ENCODE measurements at places on chromosomes 7 and 10.

- DNase-seq = no peak
These were observed 58.0 kb upstream of the ELN start for GRCh38 chr7:73969991-73970390.

GRCh38 chr10:94358480-94358879 is 4.3 kb downstream of the NOC3L start:
- no peak for DNase-seq

DNA sequence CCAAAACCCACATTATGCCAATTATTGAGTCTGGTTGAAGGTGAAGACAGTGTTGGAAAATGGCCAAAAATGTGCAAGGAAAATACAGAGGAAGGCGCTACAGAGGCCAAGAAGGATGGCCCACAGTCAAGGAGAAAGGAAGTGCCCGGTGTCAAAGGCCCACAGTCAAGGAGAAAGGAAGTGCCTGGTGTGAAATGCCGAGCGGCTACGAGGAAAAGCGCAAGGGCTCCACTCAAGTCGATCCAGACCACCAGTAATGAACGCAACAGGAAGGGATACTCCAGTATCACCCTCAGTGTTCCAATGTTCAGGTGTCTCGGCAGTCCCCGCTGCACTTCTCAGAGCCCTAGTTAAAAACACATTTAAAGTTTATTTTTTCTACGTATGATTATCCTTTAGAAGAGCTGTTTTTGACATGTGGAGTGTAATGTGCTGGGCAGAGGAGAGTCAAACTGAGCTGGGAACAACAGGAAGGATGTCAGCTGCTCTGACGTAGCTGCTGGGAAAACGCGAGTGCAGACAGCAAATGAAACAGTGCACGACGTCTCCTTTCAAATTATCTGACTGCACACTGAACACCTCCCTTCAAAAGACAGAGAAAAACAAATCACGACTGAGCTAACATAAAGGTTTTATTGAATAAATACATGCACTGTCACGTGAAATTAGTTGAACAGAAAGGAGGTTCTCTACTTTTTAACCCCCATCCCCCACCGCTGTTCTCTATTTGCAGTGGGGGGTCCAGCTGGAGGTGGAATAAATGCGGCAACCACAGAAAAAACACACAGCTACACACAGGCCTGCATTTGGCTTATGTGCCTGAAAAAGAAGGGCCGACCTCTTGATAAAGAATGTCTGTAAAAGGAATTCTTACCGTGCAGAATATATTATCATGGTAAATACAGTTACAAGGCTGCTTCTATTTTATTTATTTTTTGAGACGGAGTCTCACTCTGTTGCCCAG is 26.1 kb upstream of the NCAPG2 start:
- no peak for DNase-seq

GRCh38 chr10:125709553-125710474 is 9.7 kb upstream of the EDRF1 start:
- DNase-seq = no peak

- DNase-seq = no peak
These were observed 57.4 kb downstream of the ADRB1 start for GRCh38 chr10:114100848-114101741.

- no peak for DNase-seq
These were observed 150.0 kb downstream of the PRKAG2 start for GRCh38 chr7:151726652-151727578.

- no peak for DNase-seq
These were observed 34.8 kb downstream of the HIF1AN start for GRCh38 chr10:100570506-100570905.

- DNase-seq = no peak
These were observed 101.4 kb downstream of the SEMA3E start for GRCh38 chr7:83547526-83547925.

DNA sequence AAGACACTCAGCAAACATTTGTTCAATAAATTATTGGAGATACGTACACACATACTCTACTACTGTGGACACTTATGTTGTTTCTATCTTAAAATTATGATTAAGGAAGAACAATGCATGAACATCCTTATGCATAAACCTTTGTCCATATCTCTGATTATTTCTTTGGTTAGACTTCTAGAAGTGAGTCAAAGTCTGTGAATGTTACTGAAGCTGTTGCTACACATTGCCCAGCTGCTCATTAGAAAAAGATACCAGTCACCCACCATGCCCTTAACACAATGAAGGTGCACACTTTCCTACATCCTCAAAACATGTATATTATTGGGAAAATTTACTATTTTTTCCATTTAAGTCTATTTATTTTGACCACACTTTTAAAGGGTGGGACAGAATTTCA is 1.4 kb upstream of the CLRN3 start:
- no peak for DNase-seq

DNA sequence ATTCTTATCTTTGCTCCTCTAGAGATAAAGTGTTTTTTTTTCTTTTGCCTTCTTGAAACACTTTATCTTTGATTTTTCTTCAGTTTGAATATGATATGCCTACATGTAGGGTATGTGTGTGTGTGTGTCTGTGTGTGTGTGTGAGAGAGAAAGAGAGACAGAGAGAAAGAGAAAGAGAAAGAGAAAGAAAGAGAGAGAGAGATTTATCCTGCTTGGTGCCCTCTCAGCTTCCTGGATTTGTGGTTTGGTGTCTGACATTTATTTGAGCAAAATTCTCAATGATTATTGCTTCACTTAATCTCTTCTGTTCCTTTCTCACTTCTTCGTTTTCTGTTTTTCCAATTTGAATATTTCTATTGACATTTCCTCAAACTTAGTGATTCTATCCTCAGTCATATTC is 60.3 kb downstream of the RAB18 start:
- no peak for DNase-seq

DNA sequence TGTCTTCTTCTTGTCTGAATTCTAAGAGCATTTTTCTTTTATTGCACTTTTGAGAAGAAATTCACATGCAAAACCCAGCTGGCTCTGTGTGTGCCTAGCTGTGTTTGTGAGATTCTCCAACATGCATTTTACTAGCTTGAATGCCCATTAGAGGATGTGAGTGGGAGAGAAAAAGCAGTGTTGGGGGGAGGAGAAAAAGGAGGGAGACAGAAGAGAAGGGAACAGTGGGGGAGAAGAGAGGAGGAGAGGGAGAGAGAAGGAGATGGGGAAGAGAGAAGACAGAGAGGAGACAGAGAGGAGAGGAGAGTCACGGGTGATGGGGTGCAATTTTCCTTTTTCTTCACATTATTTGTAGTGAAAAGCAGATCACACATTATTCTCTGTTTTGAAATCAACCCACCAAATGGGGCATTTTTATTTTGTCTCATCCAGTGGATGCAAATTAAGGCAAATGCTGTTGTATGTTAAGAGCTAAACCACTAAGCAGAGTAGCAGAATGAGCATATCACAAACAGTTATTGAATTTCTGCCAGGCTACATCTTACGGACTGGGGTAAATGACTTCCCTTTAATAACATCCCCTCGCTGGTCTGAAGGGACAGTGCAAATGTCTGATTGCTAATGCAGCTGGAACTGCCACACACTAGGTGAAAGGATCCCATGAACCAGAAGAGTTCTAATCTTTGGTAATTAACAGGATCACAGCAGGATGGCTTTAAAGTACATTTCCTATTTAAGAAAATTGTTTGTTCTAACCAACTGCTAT is 849 bp downstream of the LRRN3 start:
- DNase-seq = no peak

GRCh38 chr7:127245607-127246006 is 7.1 kb downstream of the GRM8 start:
- no peak for DNase-seq

GRCh38 chr7:49324040-49324439 is 399.7 kb downstream of the CDC14C start:
- DNase-seq = no peak

DNA sequence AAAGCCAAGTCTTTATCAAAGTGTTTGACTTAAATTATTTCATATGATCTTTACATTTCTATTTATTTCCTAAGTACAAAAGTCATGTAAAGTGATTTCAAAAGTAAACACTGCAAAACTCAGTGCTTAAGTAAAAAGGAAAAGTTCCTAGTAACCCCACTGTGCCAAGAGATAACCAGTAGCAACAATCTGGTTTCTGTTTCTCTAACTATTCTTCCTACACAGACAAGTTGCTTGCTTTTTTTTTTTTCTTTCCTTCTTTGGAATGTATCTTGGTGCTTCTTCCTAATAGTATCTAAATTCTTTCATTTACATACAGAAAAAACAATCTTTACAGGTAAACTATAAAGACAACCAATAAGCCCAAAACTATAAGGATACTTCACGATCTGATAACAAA is 3.1 kb downstream of the JCAD start:
- DNase-seq = no peak

DNA sequence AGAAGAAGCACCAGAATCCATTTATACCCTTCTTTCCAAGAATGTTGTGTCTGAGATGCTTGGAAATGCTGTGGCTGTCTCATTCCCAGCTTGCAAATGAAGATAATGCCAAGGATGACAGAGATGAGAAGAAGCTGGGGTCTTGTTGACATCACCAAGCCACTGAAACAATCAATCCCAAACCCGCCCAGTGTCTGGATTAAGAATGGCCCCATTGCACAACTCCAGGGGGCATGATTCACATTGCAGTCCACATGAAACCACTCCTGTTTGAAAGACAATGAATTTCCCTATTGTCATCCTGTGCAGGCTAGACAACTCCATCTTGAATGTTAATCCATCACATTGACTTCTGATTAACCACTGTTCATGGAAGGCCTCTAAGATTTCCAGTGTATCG is 28.6 kb downstream of the SORBS1 start:
- no peak for DNase-seq

DNA sequence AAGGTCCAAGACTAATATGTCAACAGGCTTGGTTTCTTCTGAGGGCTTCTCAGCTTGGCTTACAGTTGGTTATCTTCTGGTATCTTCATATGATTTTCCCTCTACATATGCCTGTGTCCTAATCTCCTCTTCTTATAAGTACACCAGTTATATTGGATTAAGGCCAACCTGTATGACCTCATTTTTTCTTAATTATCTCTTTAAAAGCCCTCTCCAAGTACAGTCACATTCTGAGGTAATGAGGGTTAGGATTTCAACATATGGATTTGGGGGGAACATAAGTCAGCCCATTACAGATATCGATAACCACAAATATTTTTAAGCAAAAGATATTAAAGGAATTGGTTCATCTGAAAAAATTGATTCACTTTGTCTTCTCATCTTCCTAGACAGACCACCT is 49.2 kb downstream of the IQUB start:
- DNase-seq = no peak

GRCh38 chr10:44725404-44725803 is 185.7 kb upstream of the TMEM72 start:
- no peak for DNase-seq

DNA sequence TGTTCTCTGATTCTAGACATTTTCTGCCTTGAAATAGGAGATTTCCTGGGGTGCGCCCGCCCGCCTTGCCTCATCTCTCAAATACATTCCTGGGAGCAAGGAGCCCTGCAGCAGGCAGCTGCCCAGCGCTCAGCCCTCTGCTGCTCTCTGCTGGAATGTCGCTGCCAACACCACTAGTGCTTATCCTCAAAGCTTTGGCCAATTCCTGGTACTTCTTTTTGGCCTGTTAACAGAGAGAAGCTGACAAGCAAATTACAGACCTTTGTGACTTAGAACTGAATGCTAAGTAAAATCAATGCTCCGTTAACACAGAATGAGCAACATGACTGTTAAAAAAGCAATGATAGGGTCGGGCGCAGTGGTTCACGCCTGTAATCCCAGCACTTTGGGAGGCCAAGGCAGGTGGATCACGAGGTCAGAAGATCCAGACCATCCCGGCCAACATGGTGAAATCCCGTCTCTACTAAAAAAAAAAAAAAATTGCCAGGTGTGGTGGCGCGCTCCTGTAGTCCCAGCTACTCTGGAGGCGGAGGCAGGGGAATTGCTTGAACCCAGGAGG is 41.9 kb upstream of the SYPL1 start:
- DNase-seq = peak; percentile 65

DNA sequence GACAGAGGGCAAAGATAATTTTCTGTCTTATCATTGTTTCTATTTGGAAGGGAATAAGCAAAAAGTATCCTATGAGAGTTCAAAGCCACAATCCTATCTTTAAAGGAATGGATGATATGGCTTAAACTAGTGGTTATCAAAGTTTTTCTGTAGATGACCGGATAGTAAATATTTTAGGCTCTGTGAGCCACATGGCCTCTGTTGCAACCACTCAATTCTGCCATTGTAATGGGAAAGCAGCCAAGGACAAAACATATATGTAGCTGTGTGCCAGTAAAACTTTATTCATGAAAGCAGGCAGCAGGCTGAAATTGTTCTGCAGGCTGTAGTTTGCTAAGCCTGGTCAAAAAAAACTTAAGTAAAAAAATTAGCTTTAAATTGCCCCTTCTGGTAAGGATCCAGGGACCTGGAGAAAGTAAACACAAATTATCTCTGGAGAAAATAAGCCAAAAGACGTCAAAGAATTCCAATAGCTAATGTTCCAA is 73.3 kb downstream of the THSD7A start:
- DNase-seq = no peak

- DNase-seq = no peak
These were observed 70.0 kb upstream of the INPP5A start for GRCh38 chr10:132467464-132468149.

DNA sequence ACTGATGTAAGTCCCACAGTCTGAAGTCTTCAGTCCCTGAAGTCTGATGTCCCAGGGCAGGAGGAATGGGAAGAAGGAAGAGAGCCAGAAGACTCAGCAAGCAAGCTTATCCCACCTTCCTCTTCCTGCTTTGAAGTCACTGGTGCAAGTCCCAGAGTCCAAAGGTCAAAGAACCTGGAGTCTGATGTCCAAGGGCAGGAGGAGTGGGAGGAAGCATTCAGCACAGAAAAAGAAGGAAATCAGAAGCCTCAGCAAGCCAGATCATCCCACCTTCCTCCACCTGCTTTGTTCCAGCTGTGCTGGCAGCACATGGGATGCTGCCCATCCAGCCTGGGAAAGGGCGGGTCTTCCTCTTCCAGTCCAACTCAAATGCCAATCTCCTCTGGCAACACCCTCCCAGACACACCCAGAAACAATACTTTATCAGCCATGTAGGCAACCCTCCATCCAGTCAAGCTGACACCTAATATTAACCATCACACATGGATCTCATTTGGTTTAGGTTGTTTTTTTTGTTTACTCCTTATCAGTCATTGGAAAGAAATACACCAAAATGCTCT is 50.9 kb downstream of the ADAM12 start:
- no peak for DNase-seq

DNA sequence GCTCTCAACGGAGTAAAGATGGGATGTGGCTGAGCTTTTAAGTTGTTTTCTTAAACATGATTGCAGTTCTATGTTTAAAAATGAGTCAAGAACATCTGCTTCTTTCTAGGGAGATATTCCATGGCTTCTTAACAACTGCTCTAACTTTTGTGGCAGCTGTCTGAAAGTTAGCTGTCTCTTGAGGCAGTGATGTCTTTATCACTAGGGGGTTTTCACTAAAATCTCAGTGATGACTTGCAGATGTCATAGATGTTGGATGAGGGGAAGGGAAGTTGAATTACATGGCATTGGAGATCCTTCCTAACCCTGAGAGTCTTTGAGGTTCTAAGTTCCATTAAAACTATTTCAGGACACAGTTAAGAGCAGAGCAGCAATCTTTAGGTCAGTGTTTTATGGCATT is 43.5 kb downstream of the PRKG1 start:
- DNase-seq = no peak

- DNase-seq = no peak
These were observed 5.6 kb upstream of the WASL start for GRCh38 chr7:123754271-123754871.
